ENCODE measurements at places on chromosomes 1 and 21.

DNA sequence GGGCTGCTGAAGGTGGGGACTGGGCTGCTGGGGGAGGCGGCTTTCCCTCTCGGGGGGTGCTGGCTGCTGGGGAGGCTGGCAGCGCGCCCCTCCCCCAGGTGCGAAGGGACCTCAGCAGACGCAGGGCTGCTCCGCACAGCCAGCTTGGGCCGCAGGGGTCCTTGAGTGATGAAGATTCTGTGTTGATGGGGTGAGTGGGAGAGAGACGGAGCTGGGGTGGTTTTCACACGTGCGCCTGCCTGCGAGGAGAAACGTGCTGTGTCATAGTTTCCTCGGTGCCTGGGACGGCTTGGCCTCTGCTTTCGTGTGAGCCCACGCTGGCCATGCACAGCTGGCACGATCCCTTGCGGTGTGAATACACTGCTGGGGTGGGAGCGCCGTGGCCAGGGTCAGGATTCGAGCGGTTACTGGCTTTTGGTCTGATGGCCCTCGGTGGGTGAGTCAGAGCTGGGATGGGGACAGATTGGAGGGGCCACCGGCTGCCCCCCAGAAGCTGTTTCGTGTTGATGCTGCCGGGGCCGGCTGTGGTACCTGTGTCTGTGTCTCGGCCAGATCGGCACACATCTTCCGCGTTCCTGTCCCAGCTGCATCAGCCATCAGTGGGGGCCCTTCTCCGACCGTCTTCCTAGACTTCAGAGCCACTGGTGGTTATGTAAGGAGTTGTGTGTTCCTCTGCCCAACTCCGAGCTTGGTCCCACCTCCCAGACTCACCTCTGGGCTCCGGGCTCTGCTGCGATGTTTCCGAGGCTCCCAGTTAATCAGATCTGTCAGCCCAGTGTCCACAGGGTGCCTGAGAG lies 24.9 kb downstream of the PRKCZ start:
- no peak for DNase-seq

GRCh38 chr1:59564192-59564891 lies 250.4 kb upstream of the HOOK1 start:
- no peak for DNase-seq

- no peak for DNase-seq
These were observed 9.9 kb upstream of the HLCS start for GRCh38 chr21:36976228-36976861.

GRCh38 chr1:89649783-89650182 lies 16.9 kb downstream of the LRRC8C start:
- no peak for DNase-seq

Data from dermis blood vessel endothelial cell (primary cell).